ENCODE measurements at places on chromosomes 11 and 22.

DNA sequence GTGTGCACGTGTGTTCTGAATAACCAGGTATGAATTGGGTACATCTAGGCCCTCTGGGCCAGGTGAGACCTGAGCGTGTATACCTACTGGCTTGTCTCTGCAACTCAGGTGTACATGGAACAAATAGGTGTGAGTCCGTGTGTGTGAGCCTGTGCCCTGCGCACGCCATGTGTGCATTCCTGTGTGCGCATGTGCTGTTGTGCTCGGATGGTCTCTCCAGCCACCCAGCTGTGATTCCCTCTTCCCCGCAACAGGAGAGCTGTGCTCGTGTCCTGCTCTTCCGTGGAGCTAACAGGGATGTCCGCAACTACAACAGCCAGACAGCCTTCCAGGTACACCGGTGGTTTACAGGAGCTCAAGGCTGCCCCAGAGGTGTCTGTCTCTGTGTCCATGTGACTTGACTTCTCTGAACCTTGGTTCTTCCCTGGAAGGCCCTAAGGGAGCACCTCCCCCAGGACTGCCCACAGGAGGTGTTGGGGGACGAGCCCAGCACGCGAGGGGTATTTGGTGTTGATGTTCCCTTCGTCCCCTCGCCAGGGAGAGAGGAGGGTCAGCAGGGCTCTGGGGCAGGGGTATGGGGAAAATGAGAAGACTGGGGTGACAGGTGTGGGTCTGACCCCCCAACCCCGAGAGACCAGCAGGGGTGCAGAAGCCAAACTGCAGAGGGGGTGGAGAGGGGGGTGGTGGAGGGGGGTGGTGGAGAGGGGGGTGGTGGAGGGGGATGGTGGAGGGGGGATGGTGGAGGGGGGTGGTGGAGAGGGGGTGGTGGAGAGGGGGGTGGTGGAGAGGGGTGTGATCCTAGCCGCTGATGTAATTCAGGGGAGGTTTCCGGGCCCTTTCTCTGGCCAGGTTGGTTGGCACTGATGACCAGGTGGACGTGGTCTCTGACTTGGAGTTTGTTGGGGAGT, 10.7 kb downstream of the SHANK3 start:
- DNase-seq = no peak

DNA sequence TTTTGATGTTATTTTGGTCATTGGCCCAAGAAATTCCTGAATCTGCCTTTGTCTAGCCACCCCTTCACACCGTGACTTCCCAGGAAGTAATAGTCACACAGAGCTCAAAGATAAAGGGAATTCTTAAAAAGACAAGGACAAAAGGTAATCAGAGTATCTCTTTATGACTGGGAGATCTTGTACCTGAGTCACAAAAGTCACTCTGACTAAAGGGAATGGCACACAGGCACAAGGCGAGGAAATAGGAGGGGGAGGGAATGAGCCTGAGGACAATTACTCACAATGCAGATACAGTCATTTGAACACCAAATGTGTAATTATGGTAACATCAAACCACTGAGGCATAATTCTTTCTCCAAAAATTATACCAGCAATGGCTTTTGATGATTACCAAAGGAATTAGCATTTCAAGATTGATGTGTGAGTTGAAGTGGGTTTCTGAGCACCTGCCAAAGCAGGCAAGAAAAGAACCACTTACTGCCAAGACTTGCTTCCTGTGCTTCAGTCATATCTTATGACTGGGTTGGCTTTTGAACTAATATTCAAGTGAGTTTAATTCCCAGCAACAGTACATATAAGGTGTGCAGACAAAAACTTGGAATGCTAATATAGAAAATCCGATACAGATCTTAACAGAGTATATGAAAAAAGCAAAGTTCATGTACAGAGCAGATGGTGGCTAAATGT, 856.4 kb downstream of the LRRC4C start:
- DNase-seq = no peak

DNA sequence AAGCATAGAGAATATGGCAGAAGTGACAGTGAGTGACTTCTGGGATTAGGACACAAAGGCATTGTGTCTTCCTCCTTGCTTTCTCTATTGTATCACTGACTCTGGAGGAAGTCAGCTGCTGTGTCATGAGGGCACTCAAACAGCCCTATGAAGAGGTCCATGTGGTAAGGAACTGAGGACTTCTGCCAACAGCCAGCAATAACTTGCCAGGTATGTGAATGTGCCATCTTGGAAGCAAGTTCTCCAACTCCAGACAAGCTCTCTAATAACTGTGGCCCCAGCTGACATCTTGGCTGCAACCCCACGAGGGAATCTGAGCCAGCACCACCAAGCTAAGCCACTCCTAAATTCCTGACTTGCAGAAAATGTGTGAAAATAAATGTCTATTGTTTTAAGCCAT, 83.6 kb upstream of the ZBED5 start:
- no peak for DNase-seq

DNA sequence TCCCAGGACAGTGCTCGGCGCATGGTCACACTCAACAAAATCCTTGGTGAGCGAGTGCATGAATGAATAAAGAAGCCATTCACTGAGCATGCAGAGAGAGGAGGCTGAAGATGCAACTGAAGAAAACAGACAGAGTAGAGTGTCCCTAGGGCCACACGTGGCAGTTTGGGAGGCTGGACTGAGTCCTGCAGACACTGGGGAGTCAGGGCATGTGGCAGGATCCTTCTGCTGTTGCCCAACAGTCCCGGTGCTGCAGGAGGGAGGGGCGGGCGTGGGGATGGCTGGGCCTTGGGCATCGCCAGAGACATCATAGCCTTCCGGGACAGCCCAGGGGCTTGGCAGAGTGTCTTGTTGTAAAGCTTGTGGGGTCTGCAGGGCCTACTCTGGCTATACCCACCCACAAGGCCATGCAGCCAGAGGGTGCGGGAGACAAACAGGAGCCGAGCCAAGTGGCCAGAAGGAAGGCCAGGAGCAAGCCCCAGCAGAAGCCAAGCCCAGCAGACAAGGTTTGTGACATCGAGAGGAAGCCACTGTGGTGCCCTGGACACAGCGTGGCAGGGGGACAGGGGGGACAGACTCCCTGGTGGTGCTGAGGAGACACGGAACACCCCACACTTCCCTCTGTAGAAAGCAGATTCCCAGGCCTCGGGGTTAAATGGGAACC, 26.7 kb upstream of the FBLN1 start:
- DNase-seq = no peak

- no peak for DNase-seq
These were observed 4.9 kb downstream of the TPBGL start for GRCh38 chr11:75245356-75246005.

DNA sequence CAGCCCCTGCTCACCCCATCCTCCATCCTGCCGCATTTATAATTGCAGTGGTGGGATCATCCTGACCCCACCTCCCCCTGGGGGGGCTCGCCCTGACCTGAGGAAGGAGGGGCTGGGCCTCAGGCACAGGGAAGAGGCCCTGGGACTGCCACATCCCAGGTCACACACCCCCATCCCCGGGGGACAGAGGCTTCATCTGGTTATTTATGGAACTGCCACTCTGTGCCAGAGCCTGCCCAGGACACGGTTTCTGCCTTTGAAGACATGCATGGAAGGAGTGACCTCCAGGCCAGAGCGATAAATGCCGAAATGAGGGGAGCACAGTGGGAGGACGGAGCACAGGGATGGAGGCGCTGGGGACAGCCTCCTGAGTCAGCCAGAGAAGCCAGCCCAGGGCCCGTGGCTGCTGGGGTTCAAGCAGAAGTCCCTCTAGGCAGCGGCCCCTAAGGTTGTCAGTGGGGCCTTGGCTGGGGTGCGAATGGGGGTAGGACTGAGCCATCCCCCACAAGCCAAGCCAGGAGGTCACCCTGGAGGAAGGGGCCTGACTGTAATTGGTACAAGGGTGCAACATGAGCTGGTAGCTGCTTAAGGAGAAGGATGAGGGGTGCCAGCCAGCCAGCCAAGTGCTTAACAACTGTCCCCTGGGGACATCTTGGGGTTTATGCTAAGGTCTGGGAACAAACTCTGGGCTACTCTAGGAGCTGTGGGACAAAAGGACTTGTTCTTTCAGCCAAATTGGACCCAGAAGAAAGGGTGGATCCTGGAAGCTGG, 51.4 kb upstream of the SHISAL1 start:
- DNase-seq = no peak

GRCh38 chr11:27313157-27313821, 49.7 kb downstream of the CCDC34 start:
- DNase-seq = no peak

GRCh38 chr22:46238541-46238940, 11.6 kb downstream of the CDPF1 start:
- no peak for DNase-seq

- DNase-seq = no peak
These were observed 34.9 kb upstream of the PCF11 start for GRCh38 chr11:83122050-83122449.

DNA sequence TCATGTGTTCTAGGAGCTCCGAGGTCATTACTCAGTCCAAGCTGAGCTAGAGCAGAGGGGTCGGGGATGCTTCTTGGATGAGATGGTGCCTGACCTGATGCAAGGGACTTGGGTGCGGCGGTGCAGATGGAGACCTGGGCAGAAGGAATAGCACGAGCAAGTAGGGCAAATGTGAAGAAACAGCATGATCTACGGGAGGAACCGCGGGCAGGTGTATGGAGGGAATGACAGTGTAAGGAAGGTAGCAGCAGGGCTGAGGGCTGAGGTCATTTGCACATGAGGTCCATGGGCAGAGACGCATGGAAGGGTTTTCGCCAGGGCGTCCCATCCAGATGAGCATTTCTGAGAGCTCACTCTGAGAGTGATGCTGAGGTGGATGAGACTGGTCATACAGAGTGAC, 14.9 kb downstream of the SLC37A2 start:
- DNase-seq = no peak

- DNase-seq = no peak
These were observed 433.9 kb downstream of the TBC1D22A start for GRCh38 chr22:47196166-47196849.

- DNase-seq = no peak
These were observed 81.7 kb upstream of the NECTIN1 start for GRCh38 chr11:119810478-119811232.

DNA sequence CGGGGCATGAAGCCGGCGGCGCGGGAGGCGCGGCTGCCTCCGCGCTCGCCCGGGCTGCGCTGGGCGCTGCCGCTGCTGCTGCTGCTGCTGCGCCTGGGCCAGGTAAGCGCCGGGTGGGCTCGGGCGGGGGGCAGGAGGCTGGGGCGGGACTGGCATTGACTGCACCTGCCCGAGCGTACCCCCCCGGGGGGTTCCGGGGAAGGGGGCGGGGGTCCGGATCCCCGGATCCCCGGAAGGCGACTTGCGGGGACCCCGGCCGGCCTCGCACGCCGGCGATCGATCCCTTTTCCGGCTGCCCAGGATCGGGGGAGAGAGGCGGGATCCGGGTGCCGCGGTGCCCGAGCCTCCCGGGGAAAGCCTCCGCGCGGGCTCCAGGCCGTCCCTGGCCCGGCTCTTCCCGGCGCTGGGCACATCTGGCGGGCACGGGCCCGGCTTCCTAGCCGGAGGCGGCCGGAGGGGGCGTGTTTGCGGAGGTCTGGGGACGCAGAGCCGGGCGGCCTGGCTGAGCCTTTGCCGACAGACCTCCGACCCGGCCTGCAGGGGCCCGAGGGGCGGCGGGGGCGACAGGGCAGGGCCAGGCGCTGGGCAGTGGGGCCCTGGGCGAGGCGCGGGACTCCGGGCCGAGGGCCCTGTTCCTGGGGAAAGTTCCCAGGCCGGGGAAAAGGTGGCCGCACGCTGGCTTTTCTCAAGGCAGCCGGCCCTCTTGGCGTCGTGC, 705 bp downstream of the PTPRJ start:
- no peak for DNase-seq

- DNase-seq = no peak
These were observed 12.2 kb upstream of the VPS37C start for GRCh38 chr11:61173456-61173855.

GRCh38 chr11:10657308-10658271, 36.0 kb downstream of the IRAG1 start:
- no peak for DNase-seq

DNA sequence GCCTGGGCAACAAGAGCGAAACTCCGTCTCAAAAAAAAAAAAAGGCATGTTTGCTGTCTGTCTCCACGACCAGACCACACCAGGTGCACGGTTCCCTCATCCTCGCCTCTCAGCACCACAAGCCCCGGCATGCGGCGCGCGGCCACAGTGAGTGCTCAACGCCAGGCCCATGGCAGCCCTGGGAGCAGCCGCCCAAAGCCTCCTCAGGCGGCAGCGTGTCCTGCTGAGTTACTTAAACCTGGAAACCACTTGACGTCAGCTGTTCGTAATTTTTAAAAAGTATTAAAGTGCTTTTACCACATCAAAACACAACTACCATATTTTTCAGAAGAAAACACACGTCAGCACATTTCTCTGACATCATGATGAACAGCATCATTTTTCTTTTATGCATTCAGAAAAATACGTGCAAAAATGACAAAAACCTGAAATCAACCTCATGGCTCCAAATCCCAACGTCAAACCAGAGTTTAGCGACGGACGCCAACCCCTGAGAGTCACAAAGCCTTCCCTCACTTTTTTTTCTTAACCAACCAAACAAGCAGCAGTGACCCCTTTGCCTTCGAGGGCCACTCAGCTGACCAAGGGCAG, 2.1 kb downstream of the DEAF1 start:
- DNase-seq = no peak

- DNase-seq = no peak
These were observed 4.4 kb upstream of the ENDOD1 start for GRCh38 chr11:95085117-95085816.

DNA sequence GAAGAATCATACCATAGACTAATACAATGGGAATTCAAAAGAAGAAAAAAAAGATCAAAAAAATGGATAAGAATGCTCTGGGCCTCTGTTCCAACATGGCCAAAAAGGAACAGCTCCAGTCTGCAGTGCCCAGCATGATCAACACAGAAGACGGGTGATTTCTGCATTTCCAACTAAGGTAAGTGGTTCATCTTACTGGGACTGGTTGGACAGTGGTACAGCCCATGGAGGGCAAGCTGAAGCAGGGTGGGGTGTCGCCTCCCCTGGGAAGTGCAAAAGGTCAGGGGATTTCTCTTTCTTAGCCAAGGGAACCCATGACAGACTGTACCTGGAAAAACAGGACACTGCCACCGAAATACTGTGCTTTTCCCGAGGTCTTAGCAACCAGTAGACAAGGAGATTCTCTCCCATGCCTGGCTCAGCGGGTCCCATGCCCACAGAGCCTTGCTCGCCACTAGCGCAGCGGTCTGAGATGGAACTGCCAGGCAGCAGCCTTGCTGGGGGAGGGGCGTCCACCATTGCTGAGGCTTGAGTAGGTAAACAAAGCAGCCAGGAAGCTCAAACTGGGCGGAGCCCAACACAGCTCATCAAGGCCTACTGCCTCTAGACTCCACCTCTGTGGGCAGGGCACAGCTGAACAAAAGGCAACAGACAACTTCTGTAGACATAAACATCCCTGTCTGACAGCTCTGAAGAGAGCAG, 428.4 kb downstream of the MN1 start:
- DNase-seq = no peak

GRCh38 chr11:47236482-47236881, 12.1 kb downstream of the ACP2 start:
- DNase-seq = no peak

DNA sequence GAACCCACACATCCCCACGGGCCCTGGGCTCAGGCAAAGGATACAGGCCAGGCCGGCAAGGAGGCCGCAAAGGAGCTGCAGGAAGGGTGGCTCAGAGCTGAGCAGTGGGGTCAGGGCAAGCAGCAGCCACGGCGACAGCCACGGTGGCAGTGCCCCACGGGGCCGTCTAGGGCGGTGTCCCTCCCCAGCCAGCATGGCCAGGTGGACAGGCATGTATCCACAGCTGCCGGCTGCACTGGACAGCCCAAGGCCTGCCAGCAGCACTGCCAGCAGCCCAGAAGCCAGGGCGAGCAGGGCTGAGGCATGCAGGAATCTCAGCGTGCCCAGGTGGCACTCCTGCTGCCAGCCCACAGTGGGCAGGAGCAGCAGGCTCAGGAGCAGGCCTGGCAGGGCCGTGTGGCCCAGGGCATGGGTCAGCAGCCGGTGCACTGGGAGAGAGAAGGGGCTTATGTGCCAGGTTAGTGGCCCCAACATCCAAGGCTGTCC, 3.9 kb downstream of the RHBDD3 start:
- DNase-seq = no peak

Data from stimulated activated CD4-positive, alpha-beta T cell treated with anti-CD3 and anti-CD28 coated beads, Interleukin-4, amount 100 ng/mL, for 4 hours (primary cell).